ENCODE measurements at places on chromosomes 4 and X.

- DNase-seq: no peak
Measured at GRCh38 chrX:102067966-102068723, 57.3 kb upstream of the TCEAL2 start.

DNA sequence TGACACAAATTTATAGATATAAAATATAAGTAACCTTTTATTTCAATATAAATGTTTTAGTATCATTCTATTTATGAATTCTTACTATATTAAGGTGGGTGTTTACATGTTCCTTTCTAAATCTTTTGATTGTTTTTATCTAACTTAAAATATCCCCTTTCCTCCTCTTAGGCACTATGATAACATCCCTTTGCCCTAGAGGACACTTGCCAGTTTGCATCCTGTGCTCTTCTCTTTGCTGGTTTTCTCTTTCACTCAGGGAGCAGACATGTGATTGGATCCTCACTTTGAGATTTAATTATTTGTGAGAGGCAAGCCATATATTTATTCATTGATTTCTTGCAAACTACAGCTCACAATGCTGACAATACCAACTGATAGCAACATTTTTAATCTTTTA is 16.2 kb downstream of the LRIT3 start:
- DNase-seq: no peak

DNA sequence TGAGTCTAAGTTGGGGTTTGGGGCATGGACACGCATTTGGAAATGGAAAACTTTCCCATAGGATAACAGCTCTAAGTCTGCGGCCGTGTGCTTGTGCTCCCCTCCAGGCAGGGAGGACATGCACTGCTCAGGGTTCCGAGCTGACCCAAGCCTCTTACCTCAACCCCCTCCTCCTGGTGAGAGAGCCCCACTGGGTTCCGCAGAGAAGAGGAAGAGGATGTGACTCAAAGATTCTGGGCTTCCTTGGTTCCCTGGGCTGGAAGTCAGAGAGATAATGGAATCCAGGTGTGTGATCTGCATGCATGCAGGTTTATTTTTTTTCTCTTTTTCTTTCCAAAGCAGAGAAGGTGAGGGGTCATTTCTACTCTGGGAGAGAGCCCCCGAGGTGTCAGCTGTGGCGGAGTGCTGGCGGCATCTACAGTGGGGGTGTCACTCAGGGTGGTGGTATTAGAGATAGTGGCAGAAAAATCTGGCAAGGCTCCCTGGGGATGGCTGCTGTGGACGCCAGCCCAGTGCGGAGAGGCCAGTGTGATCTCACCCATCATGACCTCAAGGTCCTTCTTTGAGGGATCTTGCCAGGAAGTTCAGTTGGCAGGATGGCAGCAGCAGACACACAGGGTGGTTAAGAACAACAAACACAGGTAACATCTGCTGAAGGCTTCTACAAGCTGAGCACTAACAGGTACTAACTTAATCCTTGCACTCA is 168.7 kb upstream of the HAND2 start:
- DNase-seq: no peak

DNA sequence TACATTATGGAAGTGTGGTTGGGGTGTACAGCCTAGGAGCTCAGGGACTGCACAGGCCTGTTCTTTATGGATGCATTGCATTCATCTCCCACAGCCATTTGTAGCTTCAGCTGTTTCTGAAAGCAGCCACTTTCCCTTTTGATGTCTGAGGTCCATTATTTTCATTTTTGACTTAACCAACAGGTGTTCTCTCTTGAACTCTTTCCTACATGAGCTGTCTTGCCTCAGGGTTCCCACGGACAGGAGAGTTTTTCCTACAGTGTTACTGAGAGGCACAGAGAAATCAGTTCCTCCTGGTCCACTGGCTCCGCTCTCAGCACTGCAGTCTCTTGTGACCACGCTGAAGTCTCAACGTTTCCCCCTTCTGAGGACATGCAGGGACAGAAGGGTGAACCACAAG is 87.2 kb downstream of the RASL11B start:
- DNase-seq: no peak

DNA sequence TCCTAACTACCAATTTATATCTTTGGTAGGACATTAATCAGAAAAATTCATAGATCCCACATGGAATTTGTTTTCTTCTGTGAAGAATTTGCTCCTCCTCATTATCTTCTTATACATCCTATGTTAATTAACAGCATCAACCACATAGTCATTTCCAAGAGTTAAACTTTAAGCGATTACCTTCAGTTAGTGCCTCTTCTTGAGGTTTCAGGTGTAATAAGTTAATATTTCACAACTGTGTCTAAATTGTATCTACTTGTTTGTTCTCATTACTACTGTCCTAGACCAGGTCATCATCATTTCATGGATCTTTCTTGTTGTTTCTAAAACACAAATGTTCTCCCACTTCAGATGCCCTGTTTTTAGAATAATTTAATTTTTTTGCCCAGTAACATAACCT is 457.9 kb downstream of the FAT4 start:
- no peak for DNase-seq

DNA sequence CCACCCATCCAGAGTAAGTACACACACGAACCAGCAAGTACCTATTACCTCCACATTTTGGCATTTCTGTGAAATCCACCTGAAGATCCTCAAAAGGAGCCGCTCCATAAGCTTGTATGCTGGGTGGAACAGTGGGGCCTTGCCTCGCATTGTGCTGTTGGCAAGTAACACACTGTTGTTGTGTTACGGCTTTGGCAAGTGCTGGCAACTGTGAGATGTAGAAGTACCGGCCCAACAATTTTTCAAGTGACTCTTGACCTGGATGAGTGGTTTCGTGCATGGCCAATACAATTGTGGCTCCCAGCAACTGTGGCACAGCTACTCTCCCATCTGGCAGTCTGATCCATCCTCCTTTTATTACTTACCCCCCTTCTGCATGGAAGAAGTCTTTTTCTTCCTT is 128.7 kb downstream of the CCNB3 start:
- no peak for DNase-seq

DNA sequence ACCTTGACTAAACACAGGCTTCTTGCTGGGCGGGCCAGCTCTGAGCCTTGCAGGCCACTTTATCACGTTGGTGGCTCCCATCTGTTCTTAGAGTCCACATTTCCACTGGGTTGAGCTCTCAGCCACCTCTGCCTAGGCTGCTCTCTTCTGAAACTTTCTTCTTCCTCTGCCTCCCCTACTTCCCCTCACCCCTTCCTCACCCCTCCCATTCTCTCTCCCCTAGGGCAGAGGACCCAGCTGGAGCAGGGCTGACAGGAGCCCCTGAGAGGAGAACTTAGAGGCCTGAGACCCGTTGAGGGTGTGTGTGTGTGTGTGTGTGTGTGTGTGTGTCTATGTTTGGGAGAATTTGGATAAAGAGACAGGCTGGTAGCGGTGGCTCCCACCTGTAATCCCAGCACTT is 19.9 kb upstream of the TMSB4X start:
- no peak for DNase-seq

GRCh38 chr4:47990145-47990544 is 26.3 kb downstream of the CNGA1 start:
- no peak for DNase-seq

DNA sequence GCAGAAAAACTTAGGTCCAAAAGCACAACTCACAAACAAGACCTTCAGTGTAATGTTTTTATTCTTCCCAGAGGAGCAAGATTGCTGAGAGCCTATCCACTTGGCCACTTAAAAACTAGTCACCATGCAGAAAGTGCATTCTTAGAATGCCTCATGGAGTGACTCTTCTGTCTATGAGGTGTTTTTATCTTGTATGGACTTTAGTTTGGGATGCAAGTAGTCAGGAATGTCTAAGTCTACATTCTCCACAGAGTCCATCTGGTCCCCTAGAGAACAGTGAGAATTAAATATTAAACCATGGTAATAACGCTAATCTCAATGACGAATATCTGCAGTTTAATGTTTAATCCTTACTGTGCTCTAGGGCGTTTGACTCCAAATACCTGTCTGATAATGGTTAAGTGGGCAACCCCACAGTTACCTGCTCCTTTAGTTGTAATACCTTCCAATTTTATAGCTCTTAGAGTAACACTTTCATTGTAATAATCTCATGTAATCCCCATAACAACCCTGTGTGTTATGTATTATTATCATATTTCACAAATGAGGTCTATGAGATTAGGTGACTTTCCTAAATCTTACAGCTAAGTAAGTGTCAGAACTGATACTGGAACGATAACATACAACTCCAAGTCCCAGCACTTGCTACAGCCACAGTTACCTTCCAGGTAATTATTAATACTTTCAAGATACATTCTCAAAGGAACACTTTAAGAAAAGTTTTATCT is 235.6 kb upstream of the JADE1 start:
- DNase-seq: no peak

DNA sequence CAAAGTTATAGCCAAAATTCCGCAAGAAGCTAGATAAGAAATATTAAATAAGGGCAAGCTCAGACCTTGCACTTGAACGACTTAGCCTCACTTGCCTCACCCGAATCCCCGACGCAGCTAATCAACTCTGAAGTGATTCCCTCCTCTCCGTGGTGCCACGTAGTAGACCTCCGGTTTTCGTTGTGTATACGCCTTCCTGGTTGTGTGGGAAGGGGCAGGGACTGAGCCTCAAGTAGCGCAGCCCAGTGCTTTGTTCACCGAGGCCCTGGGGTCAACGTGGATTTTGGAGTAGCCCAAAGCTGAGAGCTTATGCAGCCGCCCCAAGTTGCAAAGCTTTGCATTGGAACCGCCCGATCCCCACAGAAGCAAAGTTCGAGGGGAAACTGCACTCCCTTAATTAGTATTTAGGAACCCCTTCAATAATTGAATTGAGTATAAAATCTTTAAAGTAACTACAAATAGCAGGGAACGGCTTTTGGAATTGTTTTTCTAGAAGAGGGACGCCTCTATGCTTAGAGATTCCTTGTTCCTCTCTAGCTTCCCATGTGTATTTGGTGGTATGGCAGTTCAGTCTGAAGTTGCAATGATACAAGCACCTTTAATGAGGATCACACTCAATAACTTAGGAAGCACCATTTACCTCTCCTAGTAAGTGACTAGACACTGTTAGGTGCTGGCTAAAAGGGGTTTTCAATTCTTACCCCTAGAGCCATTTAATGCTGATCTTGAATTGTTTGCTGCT is 55.7 kb downstream of the LINC00632 start:
- DNase-seq: no peak

Data from NCI-H2107 (cell line).